ENCODE measurements at places on chromosomes 2 and 18.

GRCh38 chr2:151191001-151191400, 70.7 kb downstream of the RBM43 start:
- DNase-seq = no peak

DNA sequence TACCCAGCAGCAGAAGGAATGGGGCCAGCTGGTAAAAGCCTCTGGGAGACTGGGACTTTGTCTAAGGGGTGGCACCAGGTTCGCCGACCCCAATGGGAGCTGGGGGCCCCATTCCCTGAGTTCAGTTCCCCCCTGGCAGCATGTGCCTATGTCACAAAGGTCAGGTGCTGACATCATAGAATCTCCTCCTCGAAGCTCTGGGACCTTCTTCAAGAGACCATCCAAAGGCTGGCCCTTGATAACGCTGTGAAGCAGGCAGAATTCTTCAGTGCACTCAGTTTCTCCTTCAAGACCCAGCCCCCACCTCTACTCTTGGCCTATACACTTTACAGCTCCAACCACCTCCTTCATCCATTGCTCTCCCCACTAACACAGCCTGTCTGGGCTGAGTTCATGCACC, at the start of gene PRR30:
Gene PRR30, minus strand, starts transcription at position 101 of the 400 bp plus-strand sequence. CDS start 1,081 bp downstream, outside the sequence.
- DNase-seq = no peak

GRCh38 chr18:43620936-43621335, 343.6 kb upstream of the SYT4 start:
- peak; percentile 19 for DNase-seq

DNA sequence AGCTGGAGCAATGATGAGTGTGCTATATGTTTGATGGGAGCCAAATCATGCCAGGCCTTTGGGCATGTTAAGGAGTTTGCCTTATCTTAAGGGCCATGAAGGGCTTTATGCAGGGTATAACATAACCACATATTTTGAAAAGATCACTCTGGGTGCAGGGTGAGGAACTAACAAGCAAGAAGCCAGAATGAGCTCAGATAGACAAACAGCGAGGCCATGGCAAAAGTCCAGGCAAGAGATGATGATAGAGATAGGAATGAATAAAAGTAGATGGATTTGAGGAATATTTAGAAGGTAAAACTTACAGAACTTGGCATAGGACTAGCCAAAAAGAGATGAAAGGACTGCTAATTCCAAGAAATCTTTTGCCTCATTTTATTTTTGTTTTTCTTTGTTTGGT, 6.7 kb downstream of the GALNT3 start:
- no peak for DNase-seq

Measured in LHCN-M2 (cell line).